ENCODE measurements at places on chromosomes 6 and 20. TPM values are rescaled to one million over a fixed set of nuclear protein-coding genes. Genes with fewer than 3 reads are reported as not detected.
A peak's percentile ranks its signal among the peaks of the same experiment; 100 is the strongest.

Gene WFDC12
- total RNA-seq, result not detected

Gene TMEM151B
- total RNA-seq, result 0.05 TPM

DNA sequence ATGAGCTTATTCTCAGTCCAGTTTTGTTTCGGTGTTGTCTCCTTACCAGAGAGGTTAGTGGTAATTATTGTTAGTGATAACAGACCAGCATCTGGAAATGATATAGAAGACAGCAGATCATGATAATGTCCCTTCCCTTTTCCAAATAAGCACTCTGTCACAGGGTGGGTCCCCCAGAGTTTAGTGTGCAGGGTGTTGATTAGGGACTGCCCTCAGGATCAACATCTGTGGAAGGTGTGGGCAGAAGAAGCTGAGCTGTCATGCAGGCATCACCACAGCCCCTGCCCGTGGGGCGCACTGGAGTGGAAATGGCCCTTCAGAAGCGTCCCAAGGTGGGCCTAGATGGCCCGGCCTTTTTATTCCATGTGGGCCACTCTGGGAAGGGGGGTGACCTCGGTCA is 67.6 kb upstream of the DTNBP1 start:
- H3K4me3 ChIP-seq, result no peak overlapping the region
- no peaks in the 10 kb centered on the region for H3K36me3 ChIP-seq

Gene HSD17B8
- total RNA-seq, result 8.8 TPM

GRCh38 chr6:159031846-159032245 is 12.9 kb downstream of the TAGAP start:
- H3K27ac ChIP-seq, result no peak overlapping the region
- no peaks in the 10 kb centered on the region for H3K36me3 ChIP-seq
- no peak for DNase-seq
- no peaks in the 10 kb centered on the region for H3K27me3 ChIP-seq

Gene NKX2-4
- total RNA-seq, result not detected

DNA sequence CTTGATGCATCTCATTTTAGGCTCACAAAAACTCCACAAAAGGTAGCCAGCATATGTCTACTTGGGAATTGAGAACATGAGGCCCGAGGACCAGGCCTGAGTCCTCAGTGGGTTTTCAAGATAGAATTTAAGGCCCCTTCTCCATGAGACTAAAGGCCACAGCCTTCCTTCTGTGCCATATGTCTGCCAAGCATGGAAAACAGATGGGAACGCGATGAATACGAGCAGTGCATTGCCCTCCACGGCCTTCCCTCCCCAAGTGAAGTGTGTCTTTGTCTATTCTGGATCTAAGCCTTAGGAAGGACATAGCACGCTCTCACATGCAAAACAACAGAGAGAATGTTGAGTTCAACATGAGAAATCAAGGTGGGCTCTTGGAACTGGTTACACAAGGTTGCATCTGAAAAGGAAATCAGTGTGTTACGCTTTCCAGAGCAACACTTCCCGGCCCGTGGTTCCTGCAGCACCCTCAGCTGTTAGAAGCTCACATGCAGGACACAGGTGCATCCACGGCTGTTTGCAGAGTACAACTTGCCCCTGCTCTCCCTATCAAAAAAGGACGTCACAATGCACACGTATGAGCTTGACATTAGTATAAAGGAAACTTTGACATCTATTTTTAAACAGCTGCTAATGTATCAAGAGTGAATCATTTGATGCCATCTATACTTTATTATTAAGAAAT is 229.9 kb downstream of the NRN1 start:
- H3K27ac ChIP-seq, result no peak overlapping the region
- no peaks in the 10 kb centered on the region for H3K36me3 ChIP-seq
- H3K27me3 ChIP-seq, result no peaks in the 10 kb centered on the region
- H3K4me1 ChIP-seq, result no peaks in the 10 kb centered on the region
- H3K4me3 ChIP-seq, result no peak overlapping the region
- no peak for DNase-seq

- no peak overlapping the region for H3K4me3 ChIP-seq
- no peaks in the 10 kb centered on the region for H3K27me3 ChIP-seq
- H3K27ac ChIP-seq, result no peak overlapping the region
Observed at GRCh38 chr6:112008482-112008881, 45.4 kb upstream of the CCN6 start.

DNA sequence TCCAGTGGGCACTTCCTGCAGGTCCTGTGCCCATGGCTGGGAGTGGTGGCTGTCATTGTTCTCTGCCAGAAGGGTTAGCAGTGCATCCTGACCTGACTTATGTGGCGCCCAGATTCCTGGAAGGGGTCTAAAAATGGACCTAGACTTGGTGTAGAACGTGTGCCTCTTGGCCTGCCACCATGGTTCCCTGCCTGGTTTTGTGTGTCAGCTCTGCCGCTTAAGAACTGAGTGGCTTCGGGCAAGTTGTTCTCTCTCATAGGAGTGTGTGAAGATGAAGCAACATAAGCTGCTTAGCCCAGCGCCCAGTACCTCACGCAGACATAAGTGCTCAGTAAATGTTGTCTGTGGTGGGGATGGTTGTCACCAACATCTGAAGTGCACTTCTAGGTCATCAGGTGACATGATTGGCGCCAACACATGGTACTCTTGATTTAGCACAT is 52.1 kb downstream of the PTPN1 start:
- H3K27ac ChIP-seq, result no peak overlapping the region
- no peaks in the 10 kb centered on the region for H3K27me3 ChIP-seq
- DNase-seq, result no peak

GRCh38 chr6:90915224-90915915 is 328.5 kb upstream of the MAP3K7 start:
- no peak overlapping the region for H3K27ac ChIP-seq
- no peaks in the 10 kb centered on the region for H3K36me3 ChIP-seq
- H3K4me3 ChIP-seq, result no peak overlapping the region
- DNase-seq, result no peak

Gene PNPLA1
- not detected for total RNA-seq

DNA sequence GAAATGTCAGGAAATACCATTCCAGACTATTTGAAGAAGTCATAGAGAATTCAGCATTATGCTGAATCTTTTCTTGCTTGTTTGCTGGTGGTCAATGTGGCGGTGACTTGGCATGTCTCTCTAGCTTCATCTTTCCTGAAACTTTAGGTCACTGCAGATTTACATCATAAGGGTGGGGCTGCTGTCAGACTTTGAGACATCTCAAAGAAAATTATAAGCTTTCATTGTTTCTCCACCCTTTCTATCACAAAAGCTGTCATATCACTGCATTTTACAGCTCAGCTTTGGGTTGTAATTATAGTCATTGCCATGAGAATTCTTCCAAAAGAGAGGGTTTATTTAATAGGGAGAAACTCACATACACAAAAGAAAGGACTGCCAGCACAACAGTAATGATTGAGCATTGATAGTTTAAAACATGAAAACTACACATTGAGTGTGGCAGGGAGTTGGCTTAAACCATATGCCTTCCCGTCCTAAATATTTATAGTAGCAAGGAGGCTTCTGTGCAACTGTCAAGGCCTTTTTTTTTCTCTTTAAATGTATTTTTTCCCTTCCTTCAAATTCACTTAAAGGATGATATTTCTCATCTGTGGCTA is 44.7 kb upstream of the LRRC1 start:
- DNase-seq, result no peak
- no peaks in the 10 kb centered on the region for H3K36me3 ChIP-seq
- H3K27ac ChIP-seq, result no peak overlapping the region
- H3K4me1 ChIP-seq, result no peaks in the 10 kb centered on the region

DNA sequence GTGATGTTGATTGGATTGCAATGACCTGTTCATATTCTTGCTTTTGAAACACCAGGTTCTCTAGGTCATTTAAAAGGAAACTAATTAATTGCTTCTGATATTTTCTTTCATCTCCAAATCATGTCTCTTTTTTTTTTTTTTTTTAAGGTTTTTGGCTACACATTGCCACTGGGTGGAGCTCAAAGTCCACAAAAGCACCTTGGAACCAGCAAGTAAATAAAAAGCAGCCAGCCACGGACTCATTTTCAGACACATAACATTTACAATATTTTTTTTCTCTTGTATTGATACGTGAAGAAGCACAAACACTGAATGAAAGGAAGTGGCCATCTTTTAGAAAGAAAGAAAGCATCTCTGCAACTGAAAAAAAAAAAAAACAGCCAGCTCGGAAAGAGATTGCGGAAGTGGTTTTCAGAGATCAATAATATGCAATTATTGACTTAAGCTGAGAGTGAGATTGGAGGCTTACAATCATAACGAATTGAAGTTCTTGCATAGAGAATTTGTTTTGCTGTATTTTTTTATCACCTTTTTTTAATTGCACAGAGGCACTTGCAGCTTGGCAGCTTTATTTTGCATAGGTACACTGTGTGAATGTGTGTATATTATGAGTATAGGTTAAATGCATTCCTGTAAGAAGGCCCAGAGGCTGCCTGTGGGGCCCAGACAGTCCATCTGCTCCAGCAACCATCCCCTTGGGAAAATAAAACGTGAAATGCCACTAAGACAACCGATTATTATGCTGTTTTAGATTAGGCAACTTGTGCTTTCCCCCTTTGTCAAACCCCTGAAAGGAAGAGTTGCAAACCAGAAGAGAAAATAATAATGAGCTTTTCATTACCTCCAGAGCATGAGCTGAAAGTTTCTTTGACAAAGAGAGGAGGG is 28.2 kb downstream of the CGA start:
- DNase-seq, result peak; percentile 39
- H3K4me1 ChIP-seq, result no peaks in the 10 kb centered on the region
- no peaks in the 10 kb centered on the region for H3K27me3 ChIP-seq
- H3K36me3 ChIP-seq, result no peaks in the 10 kb centered on the region

Gene TUBB2B
- 0.76 TPM for total RNA-seq

DNA sequence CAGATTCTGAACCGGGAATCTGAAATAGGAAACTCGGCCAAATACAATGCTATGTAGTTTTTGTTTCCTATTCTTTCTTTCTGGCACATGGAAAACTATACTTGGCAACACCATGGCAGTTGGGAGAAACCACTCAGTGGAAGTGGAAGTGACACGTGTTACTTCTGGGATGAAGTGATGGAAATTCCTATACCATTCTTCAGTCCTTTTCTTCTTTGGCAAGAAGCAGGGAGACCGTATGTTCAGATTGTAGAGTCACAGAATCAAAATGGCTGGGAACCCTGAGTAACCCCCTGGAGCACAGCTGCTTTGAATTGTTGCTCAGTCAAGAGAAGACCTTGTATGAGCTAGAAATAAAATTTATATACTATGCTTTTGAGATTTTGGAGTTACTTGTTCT is 18.8 kb upstream of the TINAG start:
- H3K27me3 ChIP-seq, result no peaks in the 10 kb centered on the region
- no peak overlapping the region for H3K4me3 ChIP-seq
- H3K4me1 ChIP-seq, result no peaks in the 10 kb centered on the region
- H3K27ac ChIP-seq, result no peak overlapping the region
- H3K36me3 ChIP-seq, result no peaks in the 10 kb centered on the region
- DNase-seq, result no peak

GRCh38 chr6:150452428-150453243 is 83.8 kb downstream of the IYD start:
- peak; percentile 23 for DNase-seq
- H3K4me1 ChIP-seq, result no peaks in the 10 kb centered on the region
- no peak overlapping the region for H3K27ac ChIP-seq
- H3K4me3 ChIP-seq, result no peak overlapping the region
- no peaks in the 10 kb centered on the region for H3K27me3 ChIP-seq

GRCh38 chr6:138486249-138487101 is 12.8 kb downstream of the NHSL1 start:
- DNase-seq, result no peak
- H3K36me3 ChIP-seq, result no peaks in the 10 kb centered on the region
- no peaks in the 10 kb centered on the region for H3K27me3 ChIP-seq
- no peaks in the 10 kb centered on the region for H3K4me1 ChIP-seq
- H3K27ac ChIP-seq, result no peak overlapping the region

- peaks cover 8% of the 10 kb centered on the region for H3K4me1 ChIP-seq
- no peaks in the 10 kb centered on the region for H3K36me3 ChIP-seq
- DNase-seq, result peak; percentile 66
- peak overlapping the region; percentile 74 for H3K27ac ChIP-seq
- H3K4me3 ChIP-seq, result peak overlapping the region; percentile 38
- no peaks in the 10 kb centered on the region for H3K27me3 ChIP-seq
Observed at GRCh38 chr20:53660078-53660909, 66.7 kb upstream of the ZNF217 start.

Gene TRAPPC3L
- total RNA-seq, result not detected

Gene CCDC170
- 11.0 TPM for total RNA-seq

- H3K36me3 ChIP-seq, result no peaks in the 10 kb centered on the region
- H3K27me3 ChIP-seq, result no peaks in the 10 kb centered on the region
- peaks cover 4% of the 10 kb centered on the region for H3K4me1 ChIP-seq
- no peak overlapping the region for H3K27ac ChIP-seq
- DNase-seq, result no peak
Observed at GRCh38 chr6:44064089-44064947, 62.9 kb downstream of the MRPL14 start.

Gene FAM83C
- total RNA-seq, result not detected

Gene HAO1
- not detected for total RNA-seq

Gene TFAP2C
- 0.65 TPM for total RNA-seq

DNA sequence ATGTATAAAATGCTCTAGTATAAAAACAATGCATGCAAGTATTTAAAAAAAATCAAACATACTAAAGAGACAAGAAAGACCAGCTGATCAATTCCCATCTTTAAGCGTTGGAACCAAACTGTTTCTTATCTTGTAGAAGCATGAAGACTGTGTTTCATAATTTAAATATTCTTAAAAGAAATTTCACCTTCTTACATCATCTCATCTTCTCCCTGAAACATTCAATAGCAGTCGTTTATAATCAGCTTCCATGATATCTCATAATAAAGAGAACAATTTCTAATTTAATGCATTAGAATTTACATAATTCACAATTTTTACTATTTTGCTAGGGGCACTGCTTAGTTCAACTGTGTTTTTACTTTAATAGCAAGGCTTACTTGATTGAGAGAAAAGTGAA is 468.1 kb upstream of the MARCKS start:
- H3K27ac ChIP-seq, result no peak overlapping the region
- H3K4me3 ChIP-seq, result no peak overlapping the region
- H3K36me3 ChIP-seq, result no peaks in the 10 kb centered on the region
- no peaks in the 10 kb centered on the region for H3K27me3 ChIP-seq

Gene PAK5
- not detected for total RNA-seq

All from ovary (tissue), 10 donors.